ENCODE measurements at places on chromosomes 4 and X.

DNA sequence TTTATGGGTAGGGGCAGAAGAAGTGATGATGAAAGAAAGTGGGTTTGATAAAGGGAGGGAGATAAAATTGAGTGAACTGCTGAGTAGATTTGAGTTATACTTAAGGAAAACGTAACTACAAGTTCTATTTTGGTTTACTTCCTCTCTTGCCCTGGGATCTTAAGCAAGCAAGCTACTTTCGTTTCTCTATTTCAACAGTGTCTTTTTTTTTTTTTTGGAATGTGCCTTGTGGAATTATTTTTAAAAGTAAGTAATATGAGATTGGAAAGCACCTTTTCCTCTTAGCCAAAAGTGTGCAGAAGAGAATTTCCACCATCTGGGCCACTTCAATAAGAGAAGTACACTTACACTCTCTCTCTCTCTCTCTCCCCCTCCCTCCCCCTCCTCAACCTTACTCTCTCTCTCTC lies 16.0 kb upstream of the C4orf36 start:
- no peak for DNase-seq

- DNase-seq = no peak
These were observed 15.8 kb upstream of the UGDH start for GRCh38 chr4:39543034-39543433.

DNA sequence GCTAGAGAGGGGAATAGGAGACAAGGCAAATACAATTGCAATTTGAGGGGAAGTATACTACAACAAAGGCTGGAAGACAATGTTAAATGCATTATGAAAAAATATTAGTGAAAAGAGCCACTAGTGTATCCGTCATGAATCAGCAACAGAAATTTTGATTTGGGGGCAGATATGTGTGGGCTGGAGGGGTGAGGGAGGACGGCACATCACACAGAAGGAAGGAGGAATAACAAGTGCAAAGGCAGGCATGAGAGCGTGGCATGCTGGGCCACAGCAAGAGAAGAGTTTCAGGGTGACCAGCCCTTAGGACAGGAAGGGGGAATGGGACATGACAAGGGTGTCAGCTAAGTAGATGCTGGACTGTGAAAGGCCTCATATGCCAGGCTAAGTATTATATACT lies 63.7 kb upstream of the NAP1L5 start:
- no peak for DNase-seq

DNA sequence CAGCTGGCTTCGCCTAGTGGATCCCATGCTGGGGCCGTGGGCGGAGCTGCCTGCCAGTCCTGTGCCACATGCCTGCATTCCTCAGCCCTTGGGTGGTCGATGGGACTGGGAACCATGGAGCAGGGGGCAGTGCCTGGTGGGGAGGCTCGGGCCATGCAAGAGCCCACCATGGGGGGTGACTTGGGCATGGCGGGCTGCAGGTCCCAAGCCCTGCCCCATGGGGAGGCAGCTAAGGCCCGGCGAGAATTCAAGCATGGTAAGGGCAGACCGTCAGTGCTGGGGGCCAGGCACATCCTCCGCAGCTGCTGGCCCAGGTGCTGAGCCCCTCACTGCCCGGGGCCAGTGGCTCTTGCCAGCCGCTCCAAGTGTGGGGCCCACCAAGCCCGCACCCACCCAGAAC lies 262.6 kb downstream of the CENPC start:
- DNase-seq = no peak

DNA sequence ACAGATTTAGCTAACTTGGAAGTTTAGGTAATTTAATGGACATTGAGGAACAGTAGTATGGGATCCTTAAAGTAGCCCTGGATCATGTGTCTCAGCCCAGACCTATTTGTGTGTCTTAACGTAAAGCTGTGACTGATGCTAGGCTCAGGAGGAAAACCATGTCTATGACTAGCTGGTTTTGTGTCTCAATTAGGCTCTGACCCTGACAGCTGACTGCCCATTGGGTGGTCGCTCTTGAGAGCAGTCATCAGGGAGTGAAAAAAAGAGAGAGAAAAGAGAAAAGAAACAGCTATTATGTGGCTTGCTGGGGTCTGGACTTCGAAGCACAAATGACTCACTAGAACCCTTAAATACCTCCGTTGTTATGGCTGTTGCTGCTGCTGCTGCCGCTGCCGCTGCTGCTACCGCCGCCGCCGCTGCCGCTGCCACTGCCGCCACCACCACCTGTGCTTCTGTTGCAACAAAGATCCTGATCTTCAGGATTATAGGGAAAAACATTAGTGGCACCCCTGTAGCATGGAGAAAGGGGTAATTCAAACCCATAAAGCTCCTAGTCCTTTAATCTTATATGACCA lies 70.7 kb downstream of the GSPT2 start:
- no peak for DNase-seq

- peak; percentile 23 for DNase-seq
These were observed 4.8 kb downstream of the ACOX3 start for GRCh38 chr4:8435656-8436121.

DNA sequence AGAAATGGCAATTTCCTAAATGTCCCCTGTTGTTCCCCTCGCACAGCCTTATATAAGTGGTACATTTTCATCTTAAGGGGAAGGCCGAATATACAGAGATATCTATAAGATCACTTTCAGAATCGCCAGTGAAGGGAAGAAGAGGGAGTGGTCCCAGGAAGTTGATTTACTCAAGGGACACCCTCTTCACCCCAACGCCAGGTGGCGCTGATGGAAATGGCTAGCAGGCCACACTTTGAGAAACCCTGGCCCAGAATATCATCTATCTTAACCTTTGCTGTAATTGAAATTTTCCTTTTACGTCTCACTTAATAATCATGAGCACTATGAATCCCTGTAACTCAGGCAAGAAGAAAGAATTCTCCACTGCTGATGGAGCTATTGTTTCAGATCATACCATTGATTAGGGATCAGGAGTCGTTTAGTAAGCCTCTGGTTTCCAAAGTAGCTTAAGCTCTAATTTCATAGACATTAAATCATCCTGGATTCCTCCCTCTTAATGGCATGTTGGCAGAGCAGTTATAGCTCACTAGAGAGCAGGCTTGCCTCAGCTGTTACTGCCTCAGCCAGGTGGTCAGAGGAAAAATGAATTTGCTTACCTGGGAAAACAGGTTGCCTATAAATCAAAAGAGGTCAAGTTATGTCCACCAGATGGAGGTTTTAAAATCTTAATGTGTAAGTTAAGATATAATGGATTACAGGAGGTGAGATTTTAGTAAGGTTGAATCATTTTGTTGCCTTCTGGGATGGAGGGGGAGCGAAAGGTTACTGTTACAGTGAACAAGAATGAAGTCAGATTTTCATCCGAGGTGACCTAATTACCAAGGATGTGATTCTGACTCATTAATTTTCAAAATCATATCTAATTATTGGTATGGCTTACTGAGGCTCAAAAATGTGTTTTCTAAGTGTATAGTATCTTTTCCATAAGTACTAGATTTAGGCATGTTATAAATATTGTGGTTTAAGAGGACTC lies 941.2 kb upstream of the TENM3 start:
- no peak for DNase-seq

GRCh38 chr4:69549651-69550050 lies 53.9 kb upstream of the UGT2B4 start:
- DNase-seq = no peak

DNA sequence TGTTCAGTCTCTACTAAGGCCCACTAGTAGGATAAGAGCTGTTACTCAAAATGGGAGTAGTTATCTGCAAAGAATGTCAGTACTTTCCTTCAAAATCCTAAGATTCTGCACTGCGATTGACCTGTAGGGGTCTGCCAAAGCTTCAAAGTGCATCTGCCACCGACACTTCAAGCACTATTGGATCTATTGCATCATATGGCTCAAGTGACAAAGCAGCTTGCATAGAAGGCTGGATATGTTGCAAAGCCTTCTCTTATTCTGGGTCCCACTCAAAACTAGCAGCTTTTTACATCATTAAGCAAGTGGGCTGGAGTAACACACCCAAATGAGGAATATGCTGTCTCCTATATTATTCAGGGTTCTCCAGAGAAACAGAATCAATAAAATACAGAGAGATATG lies 115.4 kb upstream of the EMCN start:
- DNase-seq = no peak

DNA sequence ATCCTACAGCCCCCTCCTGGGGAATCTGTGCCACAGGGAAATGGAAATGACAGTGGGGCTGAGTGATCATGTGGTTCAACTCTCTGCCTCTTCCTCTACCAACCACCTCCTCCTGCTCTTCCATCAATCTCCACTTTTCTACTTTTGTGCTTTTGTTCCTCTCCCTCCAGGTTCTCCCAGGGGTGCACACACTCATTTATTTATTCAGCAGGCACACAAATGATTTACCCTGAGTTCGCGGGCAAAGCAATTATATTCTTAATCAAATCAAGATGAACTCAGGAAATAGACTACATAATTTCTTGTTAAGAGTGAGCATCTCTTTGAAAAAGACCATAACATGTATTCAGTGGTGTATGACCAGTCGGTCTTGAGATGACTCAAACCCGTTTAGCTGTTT lies 69.2 kb downstream of the VCX3A start:
- DNase-seq = no peak

DNA sequence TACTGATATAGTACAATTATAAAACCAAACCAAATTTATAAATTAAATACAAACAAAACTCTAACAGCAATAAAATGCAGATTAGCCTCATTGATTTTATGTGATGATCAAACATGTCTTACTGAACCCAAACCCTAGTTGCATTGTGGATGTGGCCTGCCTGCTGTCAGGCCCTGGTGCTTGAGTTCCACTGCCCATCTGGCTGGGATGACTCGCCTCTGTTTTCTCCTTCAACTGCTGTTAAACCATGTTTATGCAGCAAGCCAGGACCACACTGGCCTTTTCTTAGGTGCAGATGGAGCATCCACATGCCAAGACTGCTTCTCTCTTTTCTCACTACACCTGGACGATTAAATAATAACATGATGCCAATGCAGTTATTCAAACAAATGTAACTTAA lies 22.6 kb downstream of the NAP1L5 start:
- no peak for DNase-seq

DNA sequence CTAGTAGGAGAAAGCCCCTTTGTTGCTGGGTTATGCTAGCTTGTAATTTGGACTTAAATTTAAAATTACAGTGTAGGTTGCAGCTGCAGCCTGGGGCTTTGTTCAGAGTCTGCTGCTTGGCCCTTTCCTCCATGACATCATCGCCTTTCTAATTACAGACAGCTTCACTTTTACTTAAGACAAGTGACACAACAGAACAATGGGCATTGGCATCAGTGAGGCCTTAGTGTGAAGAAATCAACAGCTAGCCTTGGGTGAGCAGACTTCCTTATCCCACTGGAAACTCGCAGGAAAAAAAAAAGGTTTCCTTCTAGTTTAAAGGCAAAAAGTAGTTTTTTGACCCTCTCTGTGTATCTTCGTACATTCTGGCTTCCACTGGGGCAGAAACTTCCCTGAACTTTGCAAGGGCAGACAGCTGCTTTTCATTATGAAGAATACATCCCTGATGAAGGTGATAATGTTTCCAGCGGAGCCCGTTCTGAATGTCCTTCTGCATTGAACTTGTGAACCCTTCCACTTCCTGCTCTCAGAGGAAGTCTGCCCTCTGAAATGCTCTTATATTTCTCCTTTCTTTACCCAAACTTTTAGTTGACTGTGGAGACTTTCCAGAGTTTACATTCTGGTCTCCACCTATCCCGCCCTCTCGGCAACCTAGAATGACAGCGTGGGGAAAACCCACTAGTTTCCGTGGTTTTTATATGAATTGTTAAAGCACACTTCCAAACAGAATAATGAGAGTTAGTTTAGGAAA lies 123.2 kb upstream of the FAM9C start:
- no peak for DNase-seq

GRCh38 chr4:122005064-122005755 lies 53.4 kb upstream of the TRPC3 start:
- no peak for DNase-seq

- no peak for DNase-seq
These were observed 8.0 kb upstream of the HNRNPD start for GRCh38 chr4:82381661-82382296.

DNA sequence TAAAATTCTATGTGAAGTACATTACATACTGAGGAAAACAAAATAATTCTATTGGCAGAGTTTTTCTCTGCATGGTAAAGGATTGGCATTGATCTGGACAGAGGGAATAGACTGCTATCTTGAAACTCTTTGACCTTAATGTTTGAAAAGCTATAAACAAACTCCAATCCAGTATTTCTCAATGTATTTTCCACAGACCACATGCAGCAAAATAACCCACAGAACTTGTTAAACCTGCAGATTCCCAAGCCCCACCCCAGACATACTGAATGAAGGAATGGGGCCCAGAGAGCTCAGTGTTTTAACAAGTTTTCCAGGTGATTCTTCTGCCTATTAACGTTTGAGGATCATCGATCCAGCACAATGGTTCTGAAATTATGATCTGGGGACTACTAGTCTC lies 15.7 kb downstream of the RNF128 start:
- DNase-seq = no peak

- DNase-seq = no peak
These were observed 31.0 kb downstream of the NSG1 start for GRCh38 chr4:4417886-4418285.

GRCh38 chr4:103104886-103105285 lies 5.3 kb upstream of the BDH2 start:
- no peak for DNase-seq

DNA sequence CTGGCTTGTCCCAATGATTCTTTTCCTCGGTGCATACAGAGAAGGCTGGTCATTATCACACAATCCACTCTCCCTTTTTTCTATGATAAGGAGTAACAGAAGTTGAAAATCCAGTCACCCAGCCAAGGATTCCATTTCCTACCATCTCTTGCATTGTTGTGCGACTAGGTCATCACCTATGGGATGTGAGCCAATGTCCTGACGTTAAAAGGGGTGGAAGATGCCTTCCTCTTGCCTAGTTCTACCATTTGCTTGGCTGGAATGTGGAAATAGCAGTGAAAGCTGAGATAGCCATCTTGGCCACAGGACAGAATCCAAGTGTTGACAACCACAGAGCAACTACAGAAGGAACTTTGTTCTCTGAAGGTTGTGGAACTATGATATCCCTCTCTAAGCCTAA lies 132.2 kb upstream of the KIT start:
- no peak for DNase-seq

- DNase-seq = no peak
These were observed 99.3 kb downstream of the ANXA5 start for GRCh38 chr4:121597346-121597934.

GRCh38 chrX:68196939-68197791 lies 236.1 kb downstream of the OPHN1 start:
- DNase-seq = no peak

GRCh38 chr4:173135241-173135847 lies 33.3 kb upstream of the GALNT7 start:
- no peak for DNase-seq

Measured in activated effector memory CD4-positive, alpha-beta T cell treated with Interleukin-2 at 50 U/mL for 16 hours (primary cell).